ENCODE measurements at places on chromosomes 6 and 20.

GRCh38 chr6:42259841-42260395 lies 42.3 kb upstream of the MRPS10 start:
- DNase-seq: no peak

- DNase-seq: no peak
Measured at GRCh38 chr6:106450653-106451052, 90.1 kb downstream of the CRYBG1 start.

GRCh38 chr20:53608456-53609452 lies 15.1 kb upstream of the ZNF217 start:
- DNase-seq: no peak

GRCh38 chr6:3359101-3359752 lies 97.6 kb downstream of the SLC22A23 start:
- DNase-seq: no peak

GRCh38 chr6:118719351-118720124 lies 68.1 kb upstream of the CEP85L start:
- DNase-seq: peak; percentile 16

DNA sequence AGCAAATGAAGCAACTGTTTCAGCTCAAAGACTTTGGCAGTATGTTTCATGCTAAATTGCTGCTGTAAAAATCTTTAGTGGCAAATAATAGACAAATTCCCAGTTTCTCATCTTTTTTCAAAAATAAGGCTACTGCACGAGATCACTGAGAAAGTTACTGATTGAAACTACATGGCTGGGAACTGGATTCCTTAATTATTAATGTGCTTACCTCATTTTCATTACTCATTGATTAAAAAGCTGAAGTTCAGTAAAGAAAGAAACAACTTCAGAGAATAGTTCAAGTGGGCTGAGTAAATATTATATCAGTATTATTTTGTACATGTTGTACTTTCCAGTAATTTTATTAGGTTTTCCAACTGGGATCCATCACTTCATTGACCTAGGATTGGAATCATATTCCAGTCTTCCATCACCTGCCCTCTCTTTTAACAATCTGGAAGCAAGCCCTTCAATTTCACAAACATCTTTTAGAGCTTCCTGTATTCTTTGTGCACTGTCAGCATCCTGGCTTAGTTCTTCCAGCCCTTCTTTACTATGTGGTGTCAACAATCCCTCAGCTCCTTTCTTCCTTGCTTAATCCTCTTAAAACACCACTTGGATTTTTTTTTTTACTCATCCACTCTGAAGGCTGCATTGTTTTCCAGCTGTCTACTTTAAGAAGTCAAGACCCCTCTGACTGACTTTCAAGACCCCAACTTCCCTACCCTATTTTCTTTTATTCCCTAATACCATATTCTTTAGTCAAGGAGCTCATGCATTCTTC lies 4.3 kb downstream of the MEI4 start:
- DNase-seq: no peak

DNA sequence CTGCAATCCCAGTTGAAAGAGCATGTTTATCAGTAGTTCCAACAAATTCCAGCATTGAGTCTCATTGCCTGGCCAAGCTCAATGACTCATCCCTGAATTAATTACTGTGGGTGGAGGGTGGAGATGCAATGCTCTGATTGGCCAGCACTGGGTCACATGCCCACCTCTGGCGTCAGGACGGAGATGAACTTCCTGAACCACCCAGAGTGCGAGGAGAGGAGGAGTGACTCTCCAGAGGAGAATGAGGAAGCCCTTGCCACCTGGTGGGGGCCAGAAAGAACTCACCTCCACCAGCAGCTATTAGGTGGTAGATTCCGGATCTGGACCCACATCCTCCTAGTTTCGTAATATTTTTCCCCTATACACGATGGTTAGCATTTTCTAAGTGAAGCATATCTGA lies 283.9 kb downstream of the TBC1D7 start:
- no peak for DNase-seq

DNA sequence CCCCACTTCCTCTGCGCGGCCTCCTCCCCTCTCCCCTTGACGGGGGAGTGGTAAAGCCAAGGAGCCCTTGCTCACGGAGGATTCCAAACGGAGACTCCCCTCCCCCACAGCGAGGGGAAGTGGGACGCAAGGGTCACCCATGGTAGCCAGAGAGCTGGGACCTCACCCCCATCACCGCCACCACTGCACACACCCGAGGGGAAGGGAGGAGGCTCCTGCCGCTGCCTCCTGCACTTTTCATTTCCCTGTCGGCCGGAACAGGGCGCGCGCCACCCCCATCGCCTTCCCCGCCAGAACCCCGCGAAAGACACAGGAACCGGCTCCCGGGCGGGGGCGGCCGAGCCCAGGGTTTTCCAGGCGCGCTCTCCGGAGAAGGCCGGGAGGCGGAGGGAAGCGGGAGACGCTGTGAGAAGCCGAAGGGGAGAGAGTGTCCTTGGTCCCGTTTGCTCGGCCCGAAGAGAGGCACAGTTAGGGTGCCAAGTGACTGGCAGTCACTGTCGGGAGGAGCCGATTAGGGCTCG lies 789 bp downstream of the CCND3 start:
- no peak for DNase-seq

- DNase-seq: no peak
Measured at GRCh38 chr20:17377231-17377630, 150.4 kb downstream of the PCSK2 start.

- no peak for DNase-seq
Measured at GRCh38 chr20:16057651-16058050, 515.6 kb downstream of the KIF16B start.

GRCh38 chr20:63074631-63075030 lies 67.9 kb upstream of the BHLHE23 start:
- DNase-seq: no peak

DNA sequence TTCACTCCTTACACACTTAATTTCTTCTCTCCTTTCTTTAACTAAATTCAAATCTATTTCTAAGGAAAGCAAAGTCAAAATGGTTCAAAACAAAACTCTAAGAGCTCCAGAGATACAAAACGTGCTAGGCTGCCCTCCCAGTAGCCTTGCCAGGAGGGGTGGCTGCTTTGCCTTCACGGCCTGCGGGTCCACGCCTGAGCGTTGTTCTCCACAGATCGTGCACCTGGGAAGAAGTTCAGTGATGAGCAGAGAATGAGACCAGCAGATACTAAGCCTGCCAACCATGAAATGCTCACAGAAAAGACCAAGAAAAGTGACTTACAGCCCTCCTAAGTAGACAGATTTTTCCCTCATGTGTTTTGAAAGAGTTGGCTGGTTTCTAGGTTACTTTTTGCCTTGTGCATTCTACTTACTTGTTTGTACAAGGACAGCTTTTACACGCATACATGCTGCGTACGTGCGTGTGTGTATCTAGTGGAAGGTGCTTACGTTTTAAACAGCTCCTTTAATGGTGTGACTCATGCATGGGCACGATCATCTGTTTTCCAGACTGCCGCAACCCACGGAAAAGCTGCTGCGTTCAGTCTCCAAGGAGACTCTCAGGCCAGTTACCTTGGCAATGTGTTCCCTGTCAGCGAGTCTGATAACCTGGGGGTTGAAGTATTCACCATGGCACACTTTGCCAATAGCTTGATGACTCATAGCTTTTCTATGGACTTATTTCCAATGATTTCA lies 32.4 kb upstream of the PBOV1 start:
- no peak for DNase-seq

DNA sequence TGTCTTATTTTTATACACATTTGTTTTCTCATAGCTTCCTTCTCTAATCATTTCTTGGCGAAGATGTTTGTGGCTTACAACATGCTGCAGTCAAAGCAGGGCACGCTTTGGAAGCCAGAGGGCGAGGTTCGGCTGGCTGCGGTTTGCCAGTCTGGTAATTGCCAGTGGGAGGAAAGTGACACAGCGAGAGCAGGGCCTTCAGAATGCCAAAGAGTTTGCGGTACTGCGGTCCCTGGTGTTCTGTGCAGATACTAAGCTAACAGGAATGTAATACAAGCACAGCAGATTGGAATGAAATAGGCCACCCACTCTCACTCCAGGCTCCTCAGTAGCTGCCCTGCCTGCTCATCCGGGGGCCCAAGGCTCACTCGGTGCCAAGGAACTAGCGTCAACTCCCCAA lies 58.7 kb upstream of the TGM3 start:
- no peak for DNase-seq

GRCh38 chr6:38676974-38677544 lies 25.9 kb downstream of the GLO1 start:
- no peak for DNase-seq

GRCh38 chr20:23371496-23371895 lies 9.5 kb downstream of the GZF1 start:
- no peak for DNase-seq

GRCh38 chr6:37615564-37616340 lies 81.9 kb downstream of the MDGA1 start:
- DNase-seq: no peak

DNA sequence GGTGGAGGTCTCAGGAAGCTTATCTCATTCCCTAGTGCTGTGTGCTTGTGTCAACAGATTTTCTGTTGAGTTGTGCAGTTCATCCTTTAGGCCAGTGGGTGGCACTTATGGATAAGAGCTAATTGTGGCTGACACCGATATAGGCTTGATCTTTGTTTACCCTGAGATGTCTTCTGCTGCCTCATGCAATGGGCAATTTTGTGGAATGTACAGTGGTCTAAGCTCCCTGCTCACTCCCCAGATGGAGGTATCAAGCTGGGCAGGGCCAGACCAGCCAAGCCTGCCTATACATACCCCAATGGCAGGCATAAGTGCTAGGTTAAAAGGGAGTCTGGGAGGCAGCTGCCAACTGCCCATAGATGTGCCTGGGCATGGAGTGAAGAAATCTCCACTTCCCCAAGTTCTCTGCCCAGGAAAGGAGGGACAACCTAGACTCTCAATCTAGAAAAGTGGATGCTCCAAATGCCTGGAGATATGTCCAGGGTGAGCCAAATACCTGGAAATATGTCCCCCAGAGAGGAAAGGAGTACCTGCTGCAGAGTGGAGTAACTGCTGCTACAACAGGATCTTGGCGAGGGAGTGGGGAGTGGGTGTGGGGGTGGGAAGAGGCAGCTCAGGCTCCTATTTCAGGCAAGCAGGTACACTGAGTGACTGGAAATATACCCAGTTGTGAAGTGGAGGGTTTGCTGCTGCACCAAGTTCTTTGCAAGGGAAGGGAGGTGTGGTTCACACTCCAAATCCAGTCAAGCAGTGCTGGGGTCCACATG lies 53.2 kb upstream of the ARG1 start:
- peak; percentile 4 for DNase-seq

DNA sequence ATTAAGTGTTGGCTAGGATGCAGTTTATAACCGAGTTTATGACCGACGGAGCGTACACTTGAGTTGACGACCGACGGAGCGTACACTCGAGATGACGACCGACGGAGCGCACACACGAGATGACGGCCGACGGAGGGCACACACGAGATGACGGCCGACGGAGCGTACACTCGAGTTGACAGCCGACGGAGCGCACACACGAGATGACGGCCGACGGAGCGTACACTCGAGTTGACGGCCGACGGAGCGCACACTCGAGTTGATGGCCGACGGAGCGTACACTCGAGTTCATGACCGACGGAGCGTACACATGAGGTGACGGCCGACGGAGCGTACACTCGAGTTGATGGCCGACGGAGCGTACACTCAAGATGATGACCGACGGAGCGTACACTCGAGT lies 119.8 kb downstream of the HUS1B start:
- DNase-seq: no peak

DNA sequence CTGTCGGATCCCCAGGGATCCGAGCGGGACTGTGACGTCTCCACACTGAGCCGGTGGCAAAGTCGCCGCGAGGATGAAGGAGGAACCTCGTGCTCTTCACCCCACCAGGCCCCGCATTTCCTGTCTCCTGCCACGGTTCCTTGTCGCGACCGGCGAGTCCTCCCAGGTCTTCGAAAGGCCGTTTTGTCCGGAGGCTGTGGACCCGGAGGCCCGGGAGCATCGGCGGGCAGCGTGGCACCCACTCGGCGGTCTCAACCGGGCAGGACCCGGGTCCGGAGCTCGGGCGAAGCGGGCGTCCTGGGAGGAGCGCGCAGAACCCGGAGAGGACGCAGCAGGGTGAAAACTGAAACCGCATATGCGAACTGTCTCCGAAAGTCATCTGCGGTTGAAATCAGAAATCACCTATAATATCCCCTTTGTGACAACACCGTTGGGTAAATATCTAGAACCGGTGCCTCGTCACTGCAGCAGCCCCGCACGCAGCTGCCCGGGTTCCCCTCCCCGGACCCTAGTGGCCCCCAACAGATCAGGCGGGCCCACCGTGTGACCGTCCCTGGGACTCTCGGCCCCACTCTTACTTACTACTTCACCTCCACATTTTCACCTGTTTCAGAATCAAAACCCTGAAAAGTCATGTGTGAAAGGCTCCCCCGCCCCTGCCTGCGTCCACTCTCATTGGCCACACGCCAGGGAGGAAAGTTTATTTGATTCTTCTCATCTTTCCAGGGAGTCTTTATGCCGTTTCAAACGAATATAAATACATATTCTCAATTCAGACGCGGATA lies 3.1 kb upstream of the ULBP2 start:
- DNase-seq: peak; percentile 50

GRCh38 chr6:37134036-37134395 lies 35.9 kb upstream of the PIM1 start:
- no peak for DNase-seq

GRCh38 chr20:38723848-38724625 lies at the start of gene SLC32A1:
SLC32A1 (plus strand) TSS chr20:38724486; CDS start chr20:38724725, 239 bp downstream.
- peak; percentile 27 for DNase-seq

- no peak for DNase-seq
Measured at GRCh38 chr6:30441171-30441570, 48.1 kb upstream of the HLA-E start.

DNA sequence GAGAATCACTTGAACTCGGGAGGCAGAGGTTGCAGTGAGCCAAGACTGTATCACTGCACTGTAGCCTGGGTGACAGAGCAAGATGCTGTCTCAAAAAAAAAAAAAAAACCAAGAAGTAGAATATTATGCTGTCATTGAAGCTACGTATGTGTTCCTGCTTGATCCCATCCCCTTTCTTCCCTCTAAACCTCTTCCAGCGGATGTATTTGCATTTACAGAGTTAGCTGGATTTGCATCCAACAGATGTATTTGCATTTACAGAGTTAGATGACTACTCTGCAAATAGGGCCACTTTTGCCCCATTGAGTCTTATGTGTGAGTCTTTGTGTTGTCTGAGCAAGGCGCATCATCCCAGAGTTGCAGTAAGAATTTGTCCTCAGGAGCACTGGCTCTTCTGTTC lies 24.9 kb upstream of the IPCEF1 start:
- no peak for DNase-seq

- DNase-seq: no peak
Measured at GRCh38 chr6:166567107-166567506, 19.4 kb downstream of the RAMACL start.

DNA sequence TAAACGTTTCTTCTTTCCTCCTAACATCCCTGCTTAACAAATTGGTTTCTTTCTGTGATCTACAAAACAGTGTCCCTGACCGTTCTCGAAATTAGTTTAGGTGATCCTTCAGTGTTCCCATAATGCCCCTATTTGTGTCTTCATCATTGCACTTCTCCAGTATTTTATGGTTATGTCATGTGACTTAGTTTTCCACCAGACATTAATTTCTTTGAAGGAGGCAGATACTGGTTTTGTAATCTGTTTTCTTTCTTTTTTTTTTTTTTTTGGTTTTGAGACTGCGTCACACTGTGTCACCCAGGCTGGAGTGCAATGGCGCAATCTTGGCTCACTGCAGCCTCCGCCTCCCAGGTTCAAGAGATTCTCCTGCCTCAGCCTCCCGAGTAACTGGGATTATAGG lies 49.2 kb downstream of the FAM217A start:
- DNase-seq: no peak

Measured in GM12891 (cell line).